ENCODE measurements at places on chromosomes 12 and 14. TPM values are rescaled to one million over a fixed set of nuclear protein-coding genes. Genes with fewer than 3 reads are reported as not detected.

DNA sequence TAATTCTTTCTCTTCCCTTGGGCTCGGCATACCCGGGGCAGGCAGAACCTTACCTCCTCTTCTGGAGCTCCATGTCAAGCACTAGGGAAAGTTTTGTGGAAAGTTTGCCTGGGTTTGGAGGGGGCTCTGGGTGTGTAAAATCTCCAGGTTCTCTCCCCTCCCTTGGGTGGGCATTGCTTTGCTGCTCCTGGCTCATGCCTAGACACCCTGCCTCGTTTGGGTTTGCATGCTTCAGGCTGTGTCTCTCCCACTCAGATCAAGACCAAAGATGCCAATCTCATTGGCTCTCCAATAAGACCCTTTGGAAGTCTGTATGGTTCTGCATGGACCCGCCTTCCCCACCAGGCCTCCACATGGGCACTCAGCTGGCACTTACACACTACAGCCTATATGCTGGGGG is 6.2 kb upstream of the KRT2 start:
- DNase-seq, result no peak

GRCh38 chr12:32777691-32778175 is 22.0 kb upstream of the YARS2 start:
- no peak for DNase-seq

- no peak for DNase-seq
Measured at GRCh38 chr14:50744231-50744630, 76.1 kb upstream of the SAV1 start.

DNA sequence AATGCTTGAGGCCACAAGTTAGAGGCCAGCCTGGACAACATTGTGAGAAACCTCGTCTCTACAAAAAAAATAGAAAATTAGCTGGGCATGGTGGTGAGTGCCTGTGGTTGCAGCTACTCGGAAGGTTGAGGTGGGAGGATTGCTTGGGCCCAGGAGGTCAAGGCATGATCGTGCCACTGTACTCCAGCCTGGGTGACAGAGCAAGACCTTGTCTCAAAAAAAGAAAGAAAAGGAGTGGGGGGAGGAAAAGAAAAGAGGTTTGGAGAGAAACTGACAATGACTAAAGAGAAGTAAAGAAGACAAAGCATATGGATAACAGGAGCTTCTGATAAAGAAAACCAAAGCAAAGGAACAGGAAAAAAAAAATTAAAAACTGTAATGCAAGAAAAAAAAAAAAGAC is 37.4 kb upstream of the SELPLG start:
- no peak for DNase-seq

Gene NRL
- 1.3 TPM for total RNA-seq

DNA sequence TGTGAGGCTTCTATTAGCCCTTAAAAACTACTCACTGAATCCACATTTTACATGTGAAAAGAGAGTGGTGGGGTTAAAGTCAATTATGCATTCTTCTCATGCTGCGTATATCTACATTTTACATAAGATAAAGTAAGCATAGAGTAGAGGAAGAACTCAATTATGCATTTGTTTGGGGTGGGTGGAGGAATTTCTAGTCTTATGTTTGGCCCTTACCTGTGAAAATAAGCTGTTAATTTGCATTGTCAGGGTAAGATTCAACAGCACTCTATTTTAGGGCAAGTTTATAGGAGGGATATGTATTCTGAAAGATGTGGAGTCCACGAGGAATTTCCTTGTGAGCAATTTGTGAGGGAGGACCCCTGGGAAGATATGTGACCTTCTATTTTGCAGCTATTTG is 30.9 kb upstream of the CAPRIN2 start:
- no peak for DNase-seq

DNA sequence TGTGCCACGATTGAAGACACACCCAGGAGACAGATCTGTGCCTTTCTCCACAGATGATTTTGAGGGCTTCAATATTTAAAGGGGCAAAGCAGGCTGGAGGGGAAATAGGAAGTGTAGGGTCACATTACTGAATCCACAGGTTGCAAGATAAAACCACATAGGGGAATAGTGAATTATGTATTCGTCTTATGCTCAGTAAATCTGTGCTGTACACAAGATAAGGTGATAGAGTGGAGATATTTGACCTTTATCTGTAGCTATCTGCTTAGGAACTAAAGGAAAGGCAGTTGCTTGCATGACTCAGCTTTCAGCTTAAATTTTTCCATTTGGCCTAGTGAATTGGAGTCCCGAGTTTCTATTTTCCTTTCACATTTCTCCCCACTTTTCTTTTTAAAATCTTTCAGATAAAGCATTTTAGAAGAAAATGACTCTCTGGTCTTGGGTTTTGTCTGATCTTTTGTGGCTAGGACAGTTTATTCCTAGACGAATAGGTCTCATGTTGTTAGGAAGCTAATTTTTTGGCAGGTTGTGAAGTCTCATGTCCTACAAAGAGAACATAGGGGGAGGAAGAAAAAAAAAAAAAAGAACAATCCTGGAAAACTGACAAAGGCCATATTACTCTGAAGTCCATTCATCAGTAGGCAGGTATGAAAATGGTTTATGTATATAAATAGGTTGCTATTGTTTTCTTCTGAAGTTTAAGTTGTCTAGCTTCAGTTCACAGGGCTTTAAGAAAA is 55.4 kb downstream of the FBXO33 start:
- peak; percentile 17 for DNase-seq

Data from MCF 10A (cell line).